Non-pigmented ciliary epithelial cell (primary cell): ENCODE measurements at places on chromosomes 2 and 18.

- no peak for DNase-seq
These were observed 88.5 kb upstream of the ODC1 start for GRCh38 chr2:10536569-10537133.

- no peak for DNase-seq
These were observed 40.9 kb downstream of the SCTR start for GRCh38 chr2:119483395-119483753.

DNA sequence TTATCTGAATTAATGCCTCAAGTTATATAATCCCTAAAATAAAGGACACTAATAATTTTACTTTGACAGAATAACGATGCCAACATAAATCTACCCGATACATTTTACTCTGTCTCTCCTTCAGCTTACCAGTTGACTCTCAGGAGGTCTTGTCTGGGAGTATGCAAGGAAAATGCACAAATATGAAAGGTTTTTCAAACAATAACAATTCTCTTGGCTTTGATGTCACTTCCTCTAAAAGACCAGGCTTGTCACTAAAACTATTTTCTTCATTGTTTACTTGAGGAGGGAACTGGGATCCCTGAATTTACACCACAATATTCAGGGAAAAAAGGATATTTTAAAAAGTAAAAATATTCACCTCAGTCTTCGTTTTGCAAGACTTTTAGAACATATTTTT lies 97.2 kb downstream of the SOS1 start:
- no peak for DNase-seq

DNA sequence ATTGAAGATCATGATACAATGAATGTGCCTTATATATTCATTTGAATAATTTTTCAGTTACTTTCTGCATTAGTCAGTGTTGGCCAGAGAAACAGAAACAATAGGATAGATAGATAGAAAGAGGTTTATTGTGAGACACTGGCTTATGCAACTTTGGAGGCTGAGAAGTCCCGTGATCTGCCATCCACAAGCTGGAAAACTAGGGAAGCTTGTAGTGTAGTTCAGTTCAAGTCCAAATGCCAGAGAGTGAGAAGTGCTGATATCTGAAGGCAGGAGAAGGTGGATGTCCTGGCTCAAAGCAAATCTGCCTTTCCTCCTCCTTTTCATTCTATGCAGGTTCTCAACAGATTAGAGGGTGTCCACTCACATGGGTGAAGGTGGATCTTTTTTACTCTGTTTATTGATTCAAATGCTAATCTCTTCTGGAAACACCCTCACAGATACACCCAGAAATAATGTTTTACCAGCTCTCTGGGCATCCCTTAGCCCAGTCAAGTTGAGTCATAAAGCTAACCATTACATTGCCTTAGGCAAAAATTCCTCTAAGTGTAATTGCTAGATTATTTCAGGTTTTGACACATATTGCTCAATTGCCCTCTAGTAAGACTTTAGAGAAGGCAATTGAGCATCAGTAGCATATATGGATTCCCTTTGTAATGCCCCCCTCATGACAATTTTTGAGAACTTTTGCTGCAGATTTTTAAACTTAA lies 341.4 kb downstream of the LPIN1 start:
- DNase-seq = no peak

DNA sequence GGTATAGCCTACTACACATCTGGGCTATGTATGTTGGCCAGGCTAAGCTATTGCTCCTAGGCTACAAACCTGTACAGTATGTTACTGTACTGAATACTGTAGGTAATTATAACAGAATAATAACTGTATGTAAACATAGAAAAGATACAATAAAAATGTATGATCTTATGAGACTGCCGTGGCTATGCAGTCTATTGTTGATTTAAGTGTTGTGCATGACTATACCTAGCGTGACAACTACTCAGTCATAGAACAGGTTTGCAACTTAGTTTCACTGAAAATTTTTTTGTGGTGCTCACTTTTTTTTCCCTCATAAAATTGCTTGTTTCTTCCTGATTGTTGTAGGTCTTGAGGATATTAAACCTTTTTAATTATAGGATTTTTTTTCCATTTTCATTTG lies 25.9 kb downstream of the KCMF1 start:
- no peak for DNase-seq

DNA sequence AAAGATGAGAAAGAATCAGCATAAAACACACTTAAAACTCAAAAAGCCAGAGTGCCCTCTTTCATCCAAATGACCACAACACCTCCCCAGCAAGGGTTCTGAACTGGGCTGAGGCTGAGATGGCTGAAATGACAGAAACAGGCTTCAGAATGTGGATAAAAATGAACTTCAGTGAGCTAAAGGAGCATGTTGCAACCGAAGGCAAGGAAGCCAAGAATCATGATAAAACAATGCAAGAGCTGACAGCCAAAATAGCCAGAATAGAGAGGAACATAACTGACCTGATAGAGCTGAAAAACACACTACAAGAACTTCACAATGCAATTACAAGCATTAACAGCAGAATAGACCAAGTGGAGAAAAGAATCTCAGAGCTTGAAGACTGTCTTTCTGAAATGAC lies 12.2 kb upstream of the PSMA8 start:
- no peak for DNase-seq

GRCh38 chr18:78169174-78169864 lies 810.3 kb upstream of the SALL3 start:
- DNase-seq = no peak

GRCh38 chr2:74413001-74413698 lies 8.3 kb downstream of the C2orf81 start:
- DNase-seq = no peak

DNA sequence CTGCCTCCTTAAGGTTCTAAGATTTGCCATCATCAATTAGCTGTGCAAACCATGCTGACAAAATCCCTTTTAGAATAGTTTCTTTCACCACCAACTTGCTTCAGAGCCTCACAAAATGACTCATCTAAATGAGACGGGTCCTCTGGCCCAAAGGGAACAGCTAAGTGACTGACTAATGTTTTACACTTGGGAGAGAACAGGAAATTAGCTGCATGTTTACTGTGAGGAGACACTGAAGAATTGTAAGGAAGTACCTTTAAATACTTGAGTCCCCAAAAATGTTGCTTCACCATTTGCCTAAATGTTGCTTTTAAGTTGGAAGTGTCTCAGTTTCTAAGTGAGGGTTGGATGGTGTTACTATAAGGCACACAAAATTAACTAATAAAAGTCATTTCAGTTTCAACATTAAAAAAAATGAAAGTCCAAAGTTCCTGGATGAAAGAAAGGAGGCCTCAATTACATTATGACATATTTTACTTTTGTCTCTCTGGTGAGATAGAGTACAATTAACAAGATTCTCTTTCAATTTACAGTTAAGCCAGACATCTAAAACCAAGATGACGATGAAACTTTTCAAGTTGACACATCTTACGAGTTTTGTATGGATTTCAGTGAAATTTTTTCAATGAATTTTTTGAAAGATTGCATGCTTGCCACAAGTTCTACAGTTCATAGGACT lies 229.1 kb upstream of the FN1 start:
- peak; percentile 88 for DNase-seq

- no peak for DNase-seq
These were observed 59.9 kb upstream of the POU3F3 start for GRCh38 chr2:104793966-104794365.

DNA sequence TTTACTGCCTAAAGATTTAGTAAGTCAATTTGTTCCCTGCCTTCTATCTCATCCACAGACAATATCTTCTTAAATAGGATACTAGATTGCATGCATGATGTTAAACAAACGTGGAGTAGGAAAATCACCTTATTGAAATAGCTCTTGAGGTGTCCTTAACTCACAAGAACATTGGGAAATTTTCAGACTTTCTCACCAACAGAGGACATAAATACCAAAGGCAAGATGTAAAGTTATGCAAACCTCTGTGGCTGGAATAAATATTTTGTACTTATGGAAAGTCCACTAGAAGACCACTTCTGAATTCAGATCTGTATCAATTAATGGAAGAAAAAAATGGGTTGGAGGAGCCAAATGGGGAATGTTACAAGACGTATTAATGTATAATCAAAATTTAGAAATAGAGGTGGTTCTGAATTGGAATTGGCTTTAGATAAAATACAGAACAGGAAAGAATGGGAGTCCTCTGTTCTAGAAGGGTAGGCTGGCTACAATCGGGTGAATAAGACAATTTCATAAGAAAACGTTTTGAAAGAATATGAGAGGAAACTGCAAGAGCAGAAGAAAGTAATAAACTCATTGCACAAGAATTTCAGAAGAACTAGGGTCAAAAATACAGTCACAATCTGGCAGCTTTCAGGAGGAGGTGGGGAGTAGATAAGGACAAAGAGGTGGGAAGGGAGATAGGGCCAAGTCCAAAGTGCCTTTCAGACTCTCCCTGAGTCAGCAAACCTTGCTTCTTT lies 69.3 kb upstream of the FN1 start:
- DNase-seq = peak; percentile 78

DNA sequence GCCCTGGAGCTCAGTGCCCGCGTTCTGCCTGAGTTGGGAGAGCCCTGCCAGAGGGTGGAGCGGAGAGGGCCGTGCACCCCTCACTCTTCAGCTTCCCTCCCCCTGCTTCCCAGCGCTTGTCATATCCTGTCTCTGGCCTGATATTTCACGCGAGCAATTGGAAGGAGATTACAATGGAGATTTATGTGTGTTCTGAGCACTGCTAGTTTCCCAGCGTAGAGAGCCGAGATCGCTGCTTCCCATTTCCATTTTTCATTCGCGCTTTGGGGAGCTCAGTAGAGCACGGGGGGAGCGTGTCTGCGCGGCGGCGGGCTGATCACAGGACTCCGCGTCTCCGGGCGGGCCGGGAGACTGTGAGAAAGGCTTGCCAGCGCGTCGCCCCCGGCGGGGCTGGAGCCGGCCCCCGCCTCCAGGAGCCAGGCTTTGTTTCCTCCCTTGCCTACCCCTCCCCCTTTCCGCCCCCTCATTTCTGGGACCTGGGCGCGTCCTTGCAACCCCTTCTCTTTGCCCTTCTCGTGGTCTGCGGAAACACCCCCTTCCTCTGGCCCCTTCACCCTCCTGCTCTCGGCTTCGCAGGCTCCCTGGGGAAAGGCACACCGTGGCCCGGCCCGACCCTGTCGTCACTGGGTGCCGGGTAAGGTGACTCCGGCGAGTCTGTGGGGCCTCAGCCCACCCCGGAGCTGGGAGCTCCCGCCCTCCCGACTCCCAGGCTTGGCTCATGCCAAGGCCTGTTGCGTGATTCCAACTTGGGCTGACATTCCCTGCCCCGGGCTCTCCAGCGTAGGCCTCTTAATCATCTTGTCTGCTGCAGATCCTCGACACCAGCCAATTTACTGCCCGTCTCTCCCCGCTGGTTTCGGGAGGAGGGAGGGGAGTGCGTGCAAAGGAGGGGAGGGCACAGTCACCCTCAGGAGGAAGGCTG lies 5.8 kb downstream of the DLX2 start:
- DNase-seq = no peak
